Activated CD4-positive, alpha-beta T cell treated with anti-CD3 and anti-CD28 coated beads for 36 hours (primary cell): ENCODE measurements at places on chromosomes 11 and 22. TPM values are rescaled to one million over a fixed set of nuclear protein-coding genes. Genes with fewer than 3 reads are reported as not detected.

DNA sequence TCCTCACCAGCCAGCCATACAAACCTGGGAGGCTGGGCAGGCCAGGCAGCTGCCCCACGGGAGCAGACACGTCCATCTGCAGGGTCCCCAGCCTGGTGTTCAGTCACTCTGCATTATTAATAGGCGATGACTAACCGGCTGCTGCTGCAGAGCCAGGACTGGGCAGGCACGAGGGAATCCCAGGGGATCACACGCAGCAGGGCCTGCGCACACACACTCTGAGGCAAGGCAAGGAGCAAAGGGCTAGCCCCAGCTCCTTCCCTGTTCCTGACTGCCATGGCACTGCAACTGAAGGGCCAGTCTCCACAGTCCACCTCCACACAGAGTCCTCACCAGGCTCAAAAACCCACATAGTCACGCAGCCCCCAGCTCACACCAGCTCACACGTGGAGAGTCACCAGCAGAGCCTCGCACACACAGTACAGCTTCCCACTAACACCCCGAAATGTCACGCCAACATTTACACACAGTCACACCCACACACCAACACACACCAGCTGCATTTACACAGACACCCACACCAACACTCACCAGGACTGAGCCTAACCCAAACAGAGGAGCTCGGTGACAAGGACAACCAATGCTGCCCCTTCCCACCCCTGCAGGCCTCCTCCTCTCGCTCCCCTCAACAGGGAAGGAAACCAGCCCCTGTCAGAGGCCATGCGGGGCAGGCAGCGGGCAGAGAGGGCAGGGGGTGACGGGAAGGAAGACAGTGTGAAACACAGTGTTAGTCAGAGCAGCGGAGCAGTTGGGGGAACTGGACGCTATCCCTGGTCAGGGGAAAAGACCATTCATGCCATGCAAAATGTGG is 47.3 kb downstream of the NRXN2 start:
- H3K4me3 ChIP-seq = no peak overlapping the region
- no peak overlapping the region for H3K27ac ChIP-seq
- DNase-seq = no peak
- H3K4me1 ChIP-seq = no peaks in the 10 kb centered on the region

DNA sequence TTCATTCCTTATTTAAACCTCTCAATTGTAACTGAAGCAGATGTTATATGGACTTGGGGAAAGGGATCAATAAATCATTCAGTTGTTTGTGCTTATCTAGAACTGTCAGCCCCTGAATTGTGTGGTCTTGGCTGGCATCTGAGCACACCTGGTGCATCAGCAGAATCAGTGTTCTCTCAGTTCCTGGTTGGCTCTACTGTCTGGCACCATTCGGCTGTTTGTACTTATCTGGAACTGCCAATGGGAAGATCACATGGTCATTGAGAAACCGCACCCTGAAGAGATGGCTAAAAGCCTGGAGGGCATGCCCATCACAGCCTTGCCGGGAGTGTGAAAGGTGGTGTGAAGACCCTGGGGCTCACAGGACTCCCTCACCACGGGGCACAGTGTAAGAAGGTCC is 37.1 kb upstream of the EHF start:
- H3K27ac ChIP-seq = no peak overlapping the region
- DNase-seq = no peak
- no peaks in the 10 kb centered on the region for H3K36me3 ChIP-seq
- H3K4me3 ChIP-seq = no peak overlapping the region
- peaks cover 4% of the 10 kb centered on the region for H3K4me1 ChIP-seq

DNA sequence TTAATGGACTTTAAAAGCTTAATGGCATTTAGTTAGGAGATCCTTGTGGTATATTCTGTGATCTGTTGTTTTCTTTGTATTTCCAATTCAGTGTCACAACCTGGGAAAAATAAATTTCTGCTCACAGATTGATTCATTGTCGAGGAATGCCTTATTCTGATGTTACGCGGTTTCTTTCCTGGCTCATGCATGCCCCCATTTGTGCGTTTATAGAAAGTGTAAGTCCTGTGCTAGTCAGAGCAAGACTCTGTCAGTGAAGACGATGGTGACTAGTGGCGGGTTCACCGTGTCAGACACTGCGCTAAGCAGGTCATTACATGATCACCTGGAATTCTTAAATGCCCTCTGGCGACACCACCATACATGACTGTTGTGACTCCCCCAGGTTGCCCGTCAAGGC is 169.4 kb downstream of the TBC1D22A start:
- no peak overlapping the region for H3K27ac ChIP-seq
- H3K4me1 ChIP-seq = peaks cover 20% of the 10 kb centered on the region
- no peak overlapping the region for H3K4me3 ChIP-seq
- no peaks in the 10 kb centered on the region for H3K27me3 ChIP-seq

DNA sequence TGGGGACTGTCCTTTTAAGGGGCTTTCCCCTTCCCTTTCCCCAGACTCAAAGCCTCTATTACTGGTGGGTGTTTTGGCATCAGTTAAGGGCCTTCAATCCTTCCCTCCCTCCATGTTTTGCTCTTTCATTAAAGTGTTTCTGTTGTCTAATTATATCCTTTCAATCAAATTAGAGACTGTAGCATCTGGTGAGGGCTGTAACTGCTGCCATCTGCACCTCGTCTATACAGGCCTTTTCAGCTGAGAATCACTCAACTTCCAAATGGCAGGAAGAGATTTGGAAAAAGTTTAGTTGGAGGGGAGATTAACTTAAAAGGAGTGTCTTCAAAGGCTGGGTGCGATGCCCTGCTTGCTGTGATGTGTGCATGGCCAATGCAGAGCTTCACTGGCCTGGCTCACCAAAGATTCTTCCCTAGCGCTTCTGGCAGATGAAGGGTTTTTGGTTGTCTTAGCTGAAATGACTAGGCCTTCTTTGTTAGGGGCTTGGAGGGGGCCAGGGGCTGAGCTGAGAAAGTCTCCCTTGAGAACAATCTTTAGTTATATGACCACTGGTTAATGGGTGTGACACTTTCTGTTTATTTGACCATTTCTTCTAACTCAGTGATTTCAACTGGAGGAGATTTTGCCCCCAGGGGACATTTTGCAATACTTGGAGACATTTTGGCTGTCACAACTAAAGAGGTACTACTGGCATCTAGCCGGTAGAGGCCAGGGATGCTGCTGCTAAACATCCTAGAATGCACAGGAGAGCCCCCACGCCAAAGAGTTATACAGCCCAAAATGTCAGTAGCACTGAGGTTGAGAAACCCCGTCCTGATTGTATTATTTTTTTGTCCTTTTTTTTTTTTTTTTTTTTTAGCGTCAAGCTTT is 7.5 kb downstream of the KREMEN1 start:
- H3K36me3 ChIP-seq = no peaks in the 10 kb centered on the region
- H3K4me1 ChIP-seq = no peaks in the 10 kb centered on the region
- H3K27me3 ChIP-seq = peaks cover 18% of the 10 kb centered on the region

DNA sequence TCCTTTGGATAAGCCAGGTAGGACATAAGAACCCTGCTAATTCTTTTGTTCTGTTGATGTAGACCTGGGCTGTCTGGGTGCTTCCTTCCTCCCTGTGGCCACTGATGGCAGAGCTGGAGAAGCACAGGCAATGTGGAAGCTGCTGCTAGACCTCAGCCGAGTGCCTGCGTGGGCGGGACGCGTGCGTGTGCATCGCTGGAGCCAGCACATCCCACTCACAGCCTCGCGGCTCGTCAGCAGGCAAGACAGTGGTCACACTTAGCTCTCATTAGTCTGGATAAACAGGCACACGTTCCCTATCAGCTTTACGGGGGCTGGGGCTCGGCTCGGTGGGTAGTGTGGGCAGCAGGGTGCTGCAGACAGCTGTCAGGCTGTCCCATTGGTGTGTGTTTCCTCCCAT is 155.7 kb downstream of the GRIK4 start:
- H3K27me3 ChIP-seq = peaks cover 21% of the 10 kb centered on the region
- H3K36me3 ChIP-seq = no peaks in the 10 kb centered on the region
- DNase-seq = peak; percentile 16

GRCh38 chr22:19995611-19996339 is 20.8 kb downstream of the ARVCF start:
- no peaks in the 10 kb centered on the region for H3K4me1 ChIP-seq
- DNase-seq = no peak
- no peaks in the 10 kb centered on the region for H3K27me3 ChIP-seq
- no peak overlapping the region for H3K4me3 ChIP-seq
- H3K27ac ChIP-seq = no peak overlapping the region

DNA sequence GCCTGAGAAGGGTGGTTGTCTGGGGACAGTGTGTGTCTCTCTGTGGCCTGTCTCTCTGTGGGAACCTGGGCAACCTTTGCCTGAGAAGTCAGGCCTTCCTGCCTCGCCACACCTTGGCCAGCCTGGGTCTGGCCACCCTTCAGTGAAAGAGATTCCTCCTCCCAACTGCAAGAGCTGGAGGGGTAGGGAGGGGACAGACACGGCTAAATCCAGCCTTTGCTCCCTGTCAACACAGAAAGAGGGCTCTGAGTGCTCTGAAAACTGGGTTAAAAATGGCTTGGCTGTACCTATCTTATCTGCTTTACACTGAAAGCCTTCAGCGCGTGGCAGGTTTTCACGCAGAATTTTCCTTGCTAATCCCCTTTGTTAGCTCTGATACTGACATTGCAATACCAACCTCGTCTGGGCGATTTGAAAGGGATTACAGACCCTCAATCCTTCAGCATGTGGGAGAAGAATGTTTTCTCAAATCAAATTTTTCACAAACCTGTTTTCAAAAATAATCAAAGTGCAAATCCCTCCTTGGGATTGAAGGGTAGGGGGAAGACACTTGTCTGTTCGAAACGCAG is 163.7 kb downstream of the DSCAML1 start:
- H3K27ac ChIP-seq = no peak overlapping the region
- H3K36me3 ChIP-seq = no peaks in the 10 kb centered on the region
- no peak for DNase-seq
- no peaks in the 10 kb centered on the region for H3K4me1 ChIP-seq

DNA sequence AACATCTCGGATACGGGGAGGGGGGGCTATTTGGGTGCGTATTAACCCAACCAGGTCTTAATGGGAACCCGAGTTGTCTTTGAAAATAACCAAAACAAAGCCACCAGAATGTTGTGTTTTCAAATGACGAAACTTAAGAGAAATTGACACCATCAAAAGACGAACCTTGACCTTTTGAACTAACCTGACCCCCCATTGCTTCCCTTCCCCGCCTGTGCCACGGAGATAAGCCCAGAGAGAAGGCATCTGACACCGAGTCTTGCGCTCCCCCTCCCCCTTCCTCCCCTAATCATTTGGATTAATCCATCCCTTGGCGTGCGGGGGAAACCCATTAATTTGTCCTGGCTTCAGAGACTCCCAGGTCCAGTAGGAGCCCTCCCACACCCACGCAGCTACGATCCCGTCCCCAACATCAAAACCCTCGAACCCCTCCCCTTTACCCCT is 4.5 kb upstream of the GCAT start:
- no peaks in the 10 kb centered on the region for H3K36me3 ChIP-seq
- no peak for DNase-seq
- H3K27me3 ChIP-seq = peaks cover 35% of the 10 kb centered on the region
- H3K4me1 ChIP-seq = peaks cover 38% of the 10 kb centered on the region

- H3K4me3 ChIP-seq = peak overlapping the region; percentile 81
- DNase-seq = no peak
- peak overlapping the region; percentile 91 for H3K27ac ChIP-seq
- peaks cover 6% of the 10 kb centered on the region for H3K36me3 ChIP-seq
These were observed 670 bp downstream of the SC5D start for GRCh38 chr11:121293288-121293594.

DNA sequence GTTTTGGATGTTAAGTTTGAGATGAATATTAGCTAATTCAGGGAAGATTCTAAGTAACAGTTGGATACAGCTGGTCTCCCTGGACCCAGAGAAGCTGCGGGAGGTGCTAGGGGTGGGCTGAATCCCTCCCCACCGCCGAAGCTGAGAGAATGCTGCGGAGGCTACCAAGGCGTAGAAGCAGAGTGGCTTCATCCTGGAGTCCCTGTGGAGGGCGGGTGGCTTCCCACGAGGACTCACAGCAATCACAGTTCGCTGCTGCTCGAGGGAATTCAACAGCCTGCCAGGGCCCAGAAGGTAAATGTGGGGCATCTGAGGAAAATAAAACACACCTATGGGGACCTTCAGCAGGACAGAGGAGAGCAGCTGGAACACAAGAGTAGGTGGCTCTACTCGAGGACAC is 11.1 kb upstream of the B3GAT1 start:
- no peaks in the 10 kb centered on the region for H3K4me1 ChIP-seq
- H3K27ac ChIP-seq = no peak overlapping the region
- no peak overlapping the region for H3K4me3 ChIP-seq
- peaks cover 2% of the 10 kb centered on the region for H3K27me3 ChIP-seq

DNA sequence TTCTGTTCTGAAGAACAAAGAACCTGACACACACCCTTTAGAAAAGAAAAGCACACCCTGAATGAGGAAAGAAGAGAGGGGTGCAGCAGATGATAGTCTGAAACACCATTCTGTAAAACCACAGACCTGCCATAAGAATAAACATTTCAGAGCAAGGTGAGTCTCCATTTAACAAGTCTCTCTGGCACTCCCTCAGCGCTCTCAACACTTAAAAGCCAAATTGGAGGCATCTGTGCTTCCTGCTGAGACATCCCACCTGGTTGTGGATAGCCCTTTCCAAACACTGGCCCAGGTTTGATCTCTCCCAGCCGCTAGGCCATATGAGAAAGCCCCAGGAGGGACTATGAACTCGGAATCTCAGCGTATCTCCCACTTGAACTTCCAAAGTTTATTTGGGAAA is 36.3 kb downstream of the ETS1 start:
- H3K27ac ChIP-seq = peak overlapping the region; percentile 94
- H3K36me3 ChIP-seq = no peaks in the 10 kb centered on the region
- peaks cover 79% of the 10 kb centered on the region for H3K4me1 ChIP-seq
- H3K27me3 ChIP-seq = no peaks in the 10 kb centered on the region

DNA sequence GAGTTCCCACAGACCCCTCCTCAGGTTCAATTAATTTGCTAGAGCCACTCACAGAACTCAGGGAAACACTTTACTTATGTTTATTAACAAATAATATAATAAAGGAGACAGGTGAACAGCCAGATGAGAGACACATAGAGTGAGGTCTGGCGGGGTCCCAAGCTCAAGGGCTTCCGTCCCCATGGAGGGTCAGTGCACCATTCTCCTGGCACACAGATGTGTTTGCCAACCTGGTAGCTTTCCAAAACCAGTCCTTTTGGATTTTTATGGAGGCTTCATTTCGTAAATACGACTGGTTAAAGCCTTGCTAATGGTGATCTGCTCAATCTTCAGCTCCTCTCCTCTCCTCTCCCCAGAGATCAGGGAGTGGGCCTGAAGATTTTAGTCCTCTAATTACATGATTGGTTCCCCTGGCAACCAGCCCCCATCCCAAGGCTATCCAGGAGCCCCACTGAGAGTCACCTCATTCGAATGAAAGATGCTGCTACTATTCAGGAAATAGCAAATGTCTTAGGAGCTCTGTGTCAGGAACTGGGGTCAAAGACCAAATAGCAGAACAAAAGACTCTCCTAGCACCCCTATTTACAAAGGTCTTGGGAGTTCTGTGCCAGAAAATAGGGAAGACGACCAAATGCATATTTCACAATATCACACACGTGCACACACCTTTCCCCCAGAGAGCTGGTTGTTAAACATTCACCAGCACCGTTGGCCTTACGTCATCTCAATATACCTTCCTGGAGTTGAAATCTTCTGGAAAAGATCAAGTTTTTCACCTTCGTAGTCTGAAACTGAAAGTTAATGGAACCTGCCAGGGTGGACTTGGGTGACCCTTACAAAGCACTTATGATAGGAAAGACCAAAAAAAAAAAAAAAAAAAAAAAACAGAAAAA is 23.8 kb upstream of the CAPRIN1 start:
- H3K27me3 ChIP-seq = no peaks in the 10 kb centered on the region
- H3K4me1 ChIP-seq = no peaks in the 10 kb centered on the region
- no peak for DNase-seq
- no peak overlapping the region for H3K27ac ChIP-seq
- H3K36me3 ChIP-seq = no peaks in the 10 kb centered on the region
- H3K4me3 ChIP-seq = no peak overlapping the region

ZDHHC24 gene
- total RNA-seq = 9.7 TPM

MMP13 gene
- total RNA-seq = not detected

IL17REL gene
- 0.16 TPM for total RNA-seq

TANGO2 gene
- 20.3 TPM for total RNA-seq

SLC5A4 gene
- not detected for total RNA-seq
